ENCODE measurements at places on chromosomes 3 and 15. TPM values are rescaled to one million over a fixed set of nuclear protein-coding genes. Genes with fewer than 3 reads are reported as not detected.
A peak's percentile ranks its signal among the peaks of the same experiment; 100 is the strongest.

TGM4 gene
- not detected for total RNA-seq

LRRC49 gene
- 3.1 TPM for total RNA-seq

GRCh38 chr15:68444336-68444735 is 12.4 kb upstream of the ITGA11 start:
- no peak overlapping the region for H3K4me3 ChIP-seq

GNL3 gene
- 69.0 TPM for total RNA-seq

GRCh38 chr3:94896994-94897393 is 834.1 kb downstream of the NSUN3 start:
- DNase-seq = no peak
- H3K27ac ChIP-seq = no peak overlapping the region
- H3K27me3 ChIP-seq = no peaks in the 10 kb centered on the region
- no peak overlapping the region for H3K4me3 ChIP-seq
- H3K36me3 ChIP-seq = no peaks in the 10 kb centered on the region

DNA sequence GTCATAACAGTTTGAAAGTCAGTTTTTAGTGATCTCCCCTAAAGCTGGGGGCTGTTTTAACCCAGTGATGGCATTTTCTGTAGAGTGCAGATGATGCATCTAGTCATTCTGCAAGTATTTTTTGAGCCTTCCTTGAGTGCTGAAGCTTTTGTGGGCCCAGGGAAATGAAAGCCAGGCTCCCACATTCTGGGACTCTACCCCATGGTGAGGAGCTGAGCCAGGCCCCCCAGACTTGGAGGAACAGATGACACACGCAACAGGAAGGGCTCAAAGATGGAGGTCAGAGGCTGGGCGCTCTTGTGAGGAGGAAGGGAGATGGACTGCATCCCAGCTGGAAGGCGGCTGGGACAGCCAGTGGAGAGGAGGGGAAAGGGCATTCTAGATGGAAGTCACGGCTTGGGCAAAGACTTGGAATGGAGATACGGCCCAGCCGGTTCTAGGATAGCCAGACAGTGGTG is 40.8 kb downstream of the MRAS start:
- no peak overlapping the region for H3K4me3 ChIP-seq
- H3K27ac ChIP-seq = peak overlapping the region; percentile 61
- H3K36me3 ChIP-seq = no peaks in the 10 kb centered on the region
- no peaks in the 10 kb centered on the region for H3K4me1 ChIP-seq

Data from spleen (tissue), 13 donors.